ENCODE measurements at places on chromosomes 6 and 20.

DNA sequence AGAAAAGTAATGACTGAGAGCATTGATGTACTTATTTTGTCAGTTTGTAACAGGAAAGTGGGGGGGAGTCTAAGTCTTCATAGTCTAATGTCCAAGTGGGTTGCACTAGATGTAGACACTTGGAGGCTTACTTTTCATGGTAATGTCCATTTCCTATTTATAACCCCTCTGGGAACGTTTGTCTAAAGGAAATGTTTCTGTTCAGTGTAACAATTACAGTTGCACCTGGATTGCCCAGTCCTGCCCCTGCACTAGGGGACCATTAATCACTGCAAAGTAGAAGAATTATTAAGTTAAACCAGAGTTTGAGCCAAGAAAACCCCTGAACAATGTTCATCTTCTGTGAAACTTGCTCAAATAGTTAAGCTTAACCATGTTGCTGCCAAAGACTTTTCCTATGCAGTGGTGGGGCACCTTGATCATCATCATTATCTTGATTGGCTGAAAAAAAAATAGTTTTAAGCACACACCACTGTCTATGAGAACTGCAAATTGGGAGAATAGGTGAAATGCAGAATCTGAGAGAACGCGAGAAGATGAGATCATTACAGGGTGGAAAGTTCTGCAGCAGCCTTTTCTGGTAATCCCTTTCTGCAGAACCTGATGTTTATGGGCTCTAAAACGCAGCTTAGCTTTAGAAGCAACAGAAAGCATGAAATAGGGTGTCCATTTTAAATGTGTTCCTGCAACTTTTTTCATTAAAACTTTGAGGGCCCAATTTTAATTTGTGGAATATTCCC is 106.0 kb downstream of the ZNF217 start:
- DNase-seq, result no peak

DNA sequence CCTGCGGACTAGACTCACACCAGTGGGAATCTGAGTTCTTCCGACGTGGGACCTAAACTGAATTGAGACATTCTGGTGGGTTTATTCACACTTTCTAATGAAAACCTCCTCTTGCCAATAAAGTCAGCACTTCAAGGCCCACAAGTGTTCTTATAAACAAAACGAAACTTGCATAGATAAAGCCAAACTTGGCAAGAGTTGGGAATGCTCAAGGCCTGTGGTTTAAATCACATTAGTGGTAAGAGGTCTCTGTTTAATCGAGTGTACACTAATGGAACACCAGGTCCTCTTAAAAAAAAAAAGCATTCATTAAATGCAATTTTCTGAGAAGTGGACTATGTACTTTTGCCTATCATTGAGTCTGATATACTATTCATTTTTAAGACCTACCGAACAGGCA is 143.3 kb downstream of the SMOC2 start:
- no peak for DNase-seq

GRCh38 chr6:33290459-33290858 is 1.1 kb downstream of the PFDN6 start:
- no peak for DNase-seq

DNA sequence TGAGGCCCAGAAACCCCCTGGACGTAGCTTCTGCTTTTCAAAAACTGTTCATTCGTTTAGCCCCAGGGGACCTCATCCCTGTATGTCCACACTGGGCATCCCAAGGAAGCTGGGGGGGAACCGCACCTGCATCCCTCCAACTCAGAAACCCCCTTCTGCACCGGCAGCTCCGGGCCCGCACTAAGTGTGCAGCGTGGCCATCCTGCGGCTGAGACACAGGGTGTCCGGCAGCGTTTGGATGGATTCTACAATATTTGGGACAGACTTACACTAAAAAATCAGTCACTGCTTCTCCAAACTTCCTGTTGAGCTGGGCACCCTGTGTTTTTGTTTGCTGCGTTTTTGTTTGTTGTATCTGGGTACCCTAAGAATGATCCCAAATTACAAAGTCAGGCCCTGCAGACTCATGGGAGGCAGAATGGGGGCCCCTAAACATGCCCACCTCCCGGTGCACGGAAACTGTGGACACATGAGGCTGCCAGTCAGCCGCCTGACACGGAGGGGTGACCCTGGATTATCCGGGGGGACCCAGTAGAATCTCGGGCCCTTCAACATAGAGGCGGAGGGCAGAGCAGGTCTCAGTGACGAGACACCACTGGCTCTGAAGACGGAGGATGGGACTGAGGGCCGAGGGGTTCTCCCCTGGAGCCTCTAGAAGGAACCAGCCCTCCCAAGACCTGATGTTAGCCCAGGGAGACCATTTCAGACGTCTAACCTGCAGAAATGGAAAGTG is 88.2 kb upstream of the BHLHE23 start:
- no peak for DNase-seq

GRCh38 chr20:48155268-48155667 is 370.0 kb upstream of the SULF2 start:
- DNase-seq, result no peak

- DNase-seq, result no peak
Observed at GRCh38 chr6:165117121-165117520, 192.3 kb downstream of the C6orf118 start.

DNA sequence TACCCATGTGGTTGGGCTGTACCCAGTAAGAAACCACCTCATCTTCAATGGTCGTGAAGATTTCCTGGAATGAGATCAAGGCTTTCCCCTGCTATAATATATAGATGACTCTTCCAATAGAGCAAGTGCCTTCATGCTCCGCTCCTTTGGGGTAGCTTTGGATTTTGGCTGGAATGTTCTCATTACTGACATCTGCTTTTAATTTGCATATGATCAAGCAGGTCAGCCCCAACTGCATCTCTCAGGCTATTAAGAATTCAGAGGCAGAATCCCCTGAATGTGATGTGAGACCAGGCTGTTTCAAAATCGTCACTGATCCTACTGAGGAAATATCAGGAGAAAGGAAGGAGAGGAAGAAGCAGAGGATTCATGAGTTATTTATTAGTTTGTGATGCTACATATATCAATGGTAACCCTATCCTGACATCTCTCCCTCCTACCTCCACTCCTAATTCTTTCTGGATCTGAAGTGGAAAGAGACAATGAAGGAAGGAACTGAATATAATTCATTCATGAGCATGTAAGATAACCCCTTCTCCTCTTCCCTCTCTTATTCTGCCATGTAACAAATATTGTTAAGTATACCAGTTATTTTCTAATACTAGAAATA is 47.6 kb upstream of the FUCA2 start:
- DNase-seq, result no peak

DNA sequence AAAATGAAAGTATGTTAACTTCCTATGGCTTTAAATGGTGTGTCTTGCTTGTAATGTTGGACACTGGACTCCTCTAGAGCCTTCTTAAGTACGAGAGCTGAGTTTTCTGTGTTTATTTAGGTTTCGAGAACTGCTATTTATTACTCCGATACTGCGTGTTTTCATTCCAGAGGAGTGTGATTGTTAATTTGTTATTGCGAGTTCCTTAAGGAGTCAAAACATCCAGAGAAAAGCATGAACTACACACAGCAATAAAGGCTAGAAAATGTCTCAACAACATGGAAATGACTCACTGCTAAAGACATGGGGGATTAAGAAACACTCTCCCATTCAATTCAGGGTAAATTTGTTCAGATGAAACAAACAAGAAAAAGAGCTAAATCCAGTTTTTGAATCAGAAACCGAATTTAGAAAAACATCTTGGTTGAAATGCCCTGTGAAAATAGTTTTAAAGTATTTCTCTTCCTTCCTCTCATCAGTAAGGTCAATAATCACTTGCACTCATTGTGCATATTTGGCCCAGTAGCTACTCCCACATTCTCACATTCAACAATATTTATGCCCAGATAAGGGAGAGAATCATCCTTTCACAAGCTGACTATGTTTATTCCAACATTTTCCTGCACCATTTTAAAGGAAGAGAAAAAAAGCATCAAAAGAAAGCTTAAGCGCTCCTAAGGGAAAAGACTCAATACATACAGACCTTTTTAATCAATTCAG is 36.0 kb downstream of the ATXN1 start:
- no peak for DNase-seq

DNA sequence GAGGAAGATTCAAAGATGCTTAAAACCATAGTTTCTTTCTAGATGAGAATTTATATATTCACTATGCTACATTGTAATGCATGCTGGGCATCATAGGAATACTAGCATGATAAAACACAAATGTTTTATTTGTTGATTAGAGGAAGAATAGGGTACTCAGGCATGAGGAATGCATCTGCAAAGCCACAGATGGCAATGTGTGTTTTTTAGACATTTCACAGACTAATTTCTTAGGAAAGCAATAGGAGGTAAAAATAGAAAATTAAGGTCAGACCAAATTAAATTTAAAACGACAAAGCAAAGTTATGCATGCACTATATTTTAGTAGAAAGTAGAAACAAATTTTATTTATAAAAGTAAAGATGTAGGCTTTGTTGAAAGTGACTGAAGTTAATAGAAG is 2.1 kb downstream of the TTK start:
- DNase-seq, result no peak

GRCh38 chr6:44101832-44102231 is 25.4 kb downstream of the MRPL14 start:
- no peak for DNase-seq

GRCh38 chr6:7087491-7087979 is 20.2 kb upstream of the RREB1 start:
- DNase-seq, result no peak

- DNase-seq, result no peak
Observed at GRCh38 chr6:137904822-137905617, 38.0 kb downstream of the TNFAIP3 start.

GRCh38 chr6:146542881-146543210 is 787 bp upstream of the RAB32 start:
- no peak for DNase-seq

DNA sequence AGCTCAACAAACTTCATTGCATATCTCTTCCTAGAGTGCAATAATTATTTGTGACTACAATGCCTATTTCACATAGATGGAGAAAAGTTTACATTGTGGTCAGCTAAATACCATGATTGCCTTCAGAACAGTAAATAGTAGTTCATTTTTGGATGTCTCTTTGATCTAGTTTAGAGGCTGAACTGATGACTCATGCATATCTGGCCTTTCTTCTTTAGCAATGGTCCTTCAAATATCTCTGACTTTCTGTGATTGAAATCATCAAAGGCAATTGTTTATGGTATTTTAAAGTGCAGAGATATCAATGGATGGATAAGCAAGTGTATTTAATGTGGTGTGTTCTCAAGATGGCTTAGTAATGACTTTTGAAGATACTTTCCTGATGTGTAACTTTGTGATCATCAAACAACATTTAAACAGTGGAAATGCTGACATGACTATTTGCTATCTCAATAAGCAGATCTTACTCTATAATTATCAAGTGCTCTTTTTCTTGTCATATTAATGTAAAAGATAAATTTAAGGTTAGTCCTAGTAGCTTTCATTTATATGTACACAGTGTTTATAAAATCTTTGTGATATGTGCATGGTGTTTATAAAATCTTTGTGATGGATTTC is 523.7 kb upstream of the SLC35B3 start:
- DNase-seq, result no peak

DNA sequence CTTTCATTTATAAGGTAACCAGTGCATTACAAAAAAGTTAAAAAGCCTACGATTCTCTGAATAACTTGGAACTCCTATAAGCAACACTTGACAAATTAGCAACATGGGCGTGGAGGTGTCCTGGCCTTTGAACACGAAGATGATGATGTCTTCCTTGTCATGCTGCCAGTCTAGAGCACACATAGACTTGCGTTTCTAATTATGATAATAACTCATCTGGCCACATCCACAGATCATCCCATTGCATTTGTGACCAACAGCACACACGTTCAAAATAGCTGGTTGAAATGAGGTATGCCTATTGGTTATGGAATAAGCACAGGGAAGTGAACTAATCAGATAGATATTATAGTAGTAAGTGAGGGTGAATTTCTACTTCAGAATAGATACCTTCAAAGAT is 608.9 kb downstream of the PRKN start:
- no peak for DNase-seq

DNA sequence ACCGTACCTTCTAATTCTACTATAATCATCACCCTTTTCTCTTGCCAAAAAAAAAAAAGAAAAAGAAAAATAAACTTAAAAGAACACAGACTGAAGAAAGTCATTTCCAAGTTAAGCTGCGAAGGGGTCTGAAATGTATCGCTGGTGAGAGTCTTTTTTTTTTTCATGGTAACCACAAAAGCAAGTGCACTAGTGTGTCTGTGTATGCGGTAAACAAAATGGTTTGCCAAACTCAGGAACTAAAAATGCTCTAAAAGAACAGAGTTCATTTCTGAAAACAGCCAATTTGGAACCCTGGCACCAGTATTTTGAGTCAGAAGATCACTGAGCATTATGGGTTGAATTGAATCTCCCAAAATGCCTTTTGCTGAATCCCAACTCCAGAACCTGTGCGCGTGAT is 46.6 kb downstream of the CDH4 start:
- DNase-seq, result no peak

GRCh38 chr20:45407067-45407745 is 883 bp upstream of the DBNDD2 start:
- no peak for DNase-seq

GRCh38 chr6:36720251-36721141 is 22.9 kb downstream of the RAB44 start:
- no peak for DNase-seq

DNA sequence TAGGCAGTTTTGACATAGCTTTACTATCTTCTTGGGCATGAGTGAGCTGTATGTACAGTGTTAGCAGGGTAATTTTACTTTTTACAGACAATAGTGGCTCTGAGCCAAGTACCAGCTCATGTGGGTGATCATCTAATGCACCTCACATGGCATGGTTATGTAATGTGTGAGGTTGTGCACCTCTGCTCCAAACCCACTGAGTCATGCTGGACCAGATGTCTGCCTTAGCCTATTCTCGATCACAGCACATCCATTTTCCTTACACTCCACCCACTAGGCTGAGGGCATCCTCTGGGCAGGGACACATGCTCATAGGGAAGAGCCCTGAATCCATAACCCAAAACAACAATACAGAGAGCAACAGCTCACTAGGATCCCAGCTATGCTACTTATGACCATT is 71.6 kb upstream of the FBXL4 start:
- no peak for DNase-seq

- no peak for DNase-seq
Observed at GRCh38 chr6:28369463-28369862, 19.7 kb downstream of the ZKSCAN3 start.

DNA sequence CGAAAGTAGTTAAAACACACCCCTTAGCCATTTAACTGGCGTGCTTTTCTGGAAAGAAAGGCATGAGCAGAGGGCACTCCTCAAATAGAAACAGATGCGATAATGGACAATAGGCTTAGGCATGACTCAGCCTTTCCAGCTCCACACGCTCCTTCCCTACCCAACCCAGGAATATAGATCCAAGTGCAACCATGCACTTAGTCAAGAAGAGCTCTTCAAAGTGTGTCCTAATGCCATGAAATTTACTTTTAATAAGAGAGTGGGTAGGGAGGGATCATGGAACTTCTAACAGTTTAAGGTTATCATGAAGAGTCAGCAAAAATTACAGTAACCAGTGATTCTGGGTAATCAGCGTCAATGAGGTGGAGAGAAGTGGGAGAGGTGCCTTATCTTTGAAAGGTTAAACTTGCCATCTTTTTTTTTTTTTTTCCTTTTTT is 2.4 kb upstream of the EFHC1 start:
- DNase-seq, result no peak

- no peak for DNase-seq
Observed at GRCh38 chr6:109296452-109296851, 85.8 kb downstream of the CD164 start.

- DNase-seq, result no peak
Observed at GRCh38 chr20:63216849-63217471, 1.0 kb upstream of the YTHDF1 start.

Data from stimulated activated CD8-positive, alpha-beta memory T cell treated with anti-CD3 and anti-CD28 coated beads, Interleukin-4, amount 100 ng/mL, for 1 hour (primary cell).